ENCODE measurements at places on chromosomes 16 and 17.

DNA sequence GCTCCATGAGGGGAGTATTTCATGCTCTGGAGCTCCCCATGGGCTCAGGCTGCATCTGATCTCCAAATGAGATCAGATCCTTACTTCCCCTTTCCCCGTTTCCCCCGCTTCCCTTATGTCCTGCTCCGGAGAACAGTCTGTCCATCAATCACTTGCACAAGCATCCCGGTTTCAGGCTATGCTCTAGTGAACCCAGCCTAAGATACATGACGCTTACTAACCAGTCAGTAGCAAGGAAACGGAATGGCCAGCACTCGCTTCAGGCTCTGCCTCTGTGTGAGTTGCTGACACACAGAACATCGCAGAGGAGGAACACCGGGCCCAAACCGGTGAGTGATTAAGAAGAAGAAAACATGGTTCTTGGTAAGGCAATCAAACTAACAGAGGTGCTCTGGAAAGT is 9.4 kb upstream of the ATP5MC1 start:
- no peak for DNase-seq

DNA sequence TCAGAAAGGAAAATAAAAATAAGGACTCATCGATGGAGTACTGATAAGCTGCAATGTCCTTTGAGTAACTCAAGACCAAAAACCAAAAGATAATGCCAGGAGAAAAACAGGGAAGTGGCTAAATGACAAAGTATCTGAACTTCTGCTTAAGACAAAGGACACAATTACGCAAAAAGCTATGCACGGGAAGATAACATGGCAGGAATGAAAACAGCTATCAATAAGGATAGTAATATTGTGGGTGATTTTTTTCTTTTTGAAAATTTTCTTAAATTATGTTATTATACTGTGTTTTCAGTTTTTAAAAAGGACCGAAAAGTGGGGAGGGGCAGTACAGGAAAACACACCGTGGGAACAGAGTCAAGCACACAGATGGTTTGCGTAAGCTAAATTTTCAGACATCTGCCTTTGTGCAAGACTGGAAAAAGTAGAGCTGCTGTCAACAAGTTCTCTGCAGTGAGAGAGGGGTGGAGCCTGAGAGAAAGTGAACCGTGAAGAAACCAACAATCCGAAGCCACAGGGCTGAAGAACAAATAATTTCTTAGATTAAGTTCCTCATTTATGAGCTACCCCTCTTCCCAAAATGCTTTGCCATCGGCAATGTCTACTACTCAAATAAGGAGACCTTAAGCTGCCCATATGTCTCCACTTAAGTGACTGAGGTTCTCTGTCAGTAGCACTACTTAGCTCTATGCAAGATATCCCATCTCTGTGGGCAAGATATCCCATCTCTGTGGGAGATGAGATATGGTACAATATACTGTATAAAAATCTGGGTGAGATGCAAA is 99.9 kb upstream of the CORO6 start:
- DNase-seq, result no peak

DNA sequence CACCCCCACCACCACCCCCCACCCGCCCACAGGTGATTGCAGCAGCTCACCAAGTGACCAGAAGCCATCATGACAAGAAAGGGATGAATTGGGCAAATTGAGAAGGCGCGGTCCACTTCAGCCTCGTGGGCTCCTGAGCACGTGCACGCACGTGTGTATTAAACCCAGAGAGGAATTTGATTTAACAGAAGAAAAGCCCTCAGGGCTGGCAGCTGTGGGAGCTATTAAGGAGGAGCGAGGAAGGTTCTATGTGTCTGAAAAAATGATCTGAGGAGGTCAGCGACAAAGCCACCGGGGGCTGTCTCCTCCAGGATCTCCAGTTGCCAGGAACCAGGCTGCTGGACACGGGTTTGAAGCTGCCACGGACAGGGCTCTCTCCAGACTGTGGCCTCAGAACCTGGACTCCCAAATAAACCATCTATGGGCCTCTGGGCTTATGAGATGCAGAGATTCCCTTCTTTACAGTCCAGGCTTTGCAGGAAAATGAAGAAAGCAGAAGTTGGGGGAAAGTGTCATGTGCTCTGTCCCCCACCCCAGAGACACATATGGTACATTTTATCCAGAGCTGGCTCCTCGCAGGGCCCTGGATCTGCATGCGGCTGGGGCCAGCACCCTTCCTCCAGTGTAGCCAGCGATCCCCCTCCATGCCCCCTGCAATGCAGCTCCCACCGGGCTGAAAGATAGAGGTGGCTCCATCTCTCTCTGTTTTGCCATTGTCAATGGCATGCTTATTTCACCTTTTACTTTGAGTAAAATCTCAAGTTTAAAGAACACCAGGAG is 219.7 kb upstream of the RPL38 start:
- DNase-seq, result no peak

DNA sequence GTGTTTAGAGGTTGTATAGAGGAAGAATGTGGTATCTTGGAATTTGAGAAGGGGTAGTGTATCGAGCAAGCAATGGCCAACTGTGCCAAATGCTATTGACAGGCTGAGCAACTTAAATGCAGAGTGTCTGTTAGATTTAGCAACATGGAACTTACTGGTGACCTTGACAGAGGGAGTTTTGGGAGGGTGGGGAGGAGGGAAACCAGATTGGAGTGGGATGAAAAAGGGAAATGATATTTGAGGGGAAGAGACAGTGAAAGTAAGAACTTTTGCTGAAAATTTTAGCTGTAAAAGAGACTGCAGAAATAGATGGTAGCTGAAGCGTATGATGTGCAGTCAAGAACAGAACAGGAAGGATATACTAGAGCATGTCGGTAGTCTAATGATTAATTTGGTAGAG is 1.1 kb downstream of the LRRC36 start:
- DNase-seq, result no peak

DNA sequence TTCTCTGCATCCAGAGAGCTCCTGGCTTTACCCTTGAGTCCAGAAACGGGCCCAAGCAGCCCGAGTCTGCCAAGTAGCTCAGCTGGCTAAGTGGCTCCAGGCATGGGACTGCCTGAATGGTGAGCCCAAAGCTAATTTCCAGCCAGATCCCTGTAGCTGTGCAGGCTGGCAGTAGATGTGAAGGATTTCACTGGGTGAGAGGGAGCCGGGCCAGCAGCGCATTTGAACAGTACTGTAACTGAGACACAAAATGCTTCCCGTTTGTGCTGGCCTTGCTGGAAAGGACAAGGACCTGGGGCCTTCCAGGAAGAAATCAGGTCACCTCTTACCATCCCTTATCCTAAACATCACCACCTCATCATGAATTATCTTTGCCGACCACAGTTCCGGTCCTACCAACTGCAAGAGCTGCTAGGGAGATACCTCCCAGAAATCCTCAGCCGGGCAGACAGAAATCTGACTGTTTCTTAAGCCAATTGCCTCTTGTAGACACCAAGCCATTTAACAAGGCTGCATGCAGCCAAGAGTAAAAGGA is 3.7 kb downstream of the TIMP2 start:
- no peak for DNase-seq

GRCh38 chr16:52492789-52493357 is 54.1 kb downstream of the TOX3 start:
- DNase-seq, result no peak

GRCh38 chr17:67322042-67322787 is 44.2 kb downstream of the PSMD12 start:
- DNase-seq, result peak; percentile 82

DNA sequence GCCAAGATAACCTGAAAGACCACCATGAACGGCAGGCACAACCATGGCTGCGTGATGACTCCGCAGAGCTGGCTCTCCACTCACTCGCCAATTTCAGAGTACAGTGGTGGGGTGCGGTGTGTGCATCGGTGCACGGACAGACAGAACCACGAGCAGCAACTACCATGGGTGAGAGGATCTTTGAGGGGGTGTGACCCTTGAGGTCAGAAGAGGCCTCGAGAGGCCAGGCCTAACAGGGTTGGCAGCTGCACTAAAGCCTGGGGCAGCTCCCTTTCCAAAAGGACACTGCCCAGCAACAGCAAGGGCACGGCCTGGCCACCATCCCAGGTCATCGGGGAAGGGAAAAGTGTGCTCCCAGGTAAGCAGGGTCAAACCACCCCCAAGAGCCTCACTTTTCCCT is 1.9 kb upstream of the ECI1 start:
- DNase-seq, result no peak

- no peak for DNase-seq
Observed at GRCh38 chr17:57999496-58000017, 7.5 kb downstream of the SRSF1 start.

DNA sequence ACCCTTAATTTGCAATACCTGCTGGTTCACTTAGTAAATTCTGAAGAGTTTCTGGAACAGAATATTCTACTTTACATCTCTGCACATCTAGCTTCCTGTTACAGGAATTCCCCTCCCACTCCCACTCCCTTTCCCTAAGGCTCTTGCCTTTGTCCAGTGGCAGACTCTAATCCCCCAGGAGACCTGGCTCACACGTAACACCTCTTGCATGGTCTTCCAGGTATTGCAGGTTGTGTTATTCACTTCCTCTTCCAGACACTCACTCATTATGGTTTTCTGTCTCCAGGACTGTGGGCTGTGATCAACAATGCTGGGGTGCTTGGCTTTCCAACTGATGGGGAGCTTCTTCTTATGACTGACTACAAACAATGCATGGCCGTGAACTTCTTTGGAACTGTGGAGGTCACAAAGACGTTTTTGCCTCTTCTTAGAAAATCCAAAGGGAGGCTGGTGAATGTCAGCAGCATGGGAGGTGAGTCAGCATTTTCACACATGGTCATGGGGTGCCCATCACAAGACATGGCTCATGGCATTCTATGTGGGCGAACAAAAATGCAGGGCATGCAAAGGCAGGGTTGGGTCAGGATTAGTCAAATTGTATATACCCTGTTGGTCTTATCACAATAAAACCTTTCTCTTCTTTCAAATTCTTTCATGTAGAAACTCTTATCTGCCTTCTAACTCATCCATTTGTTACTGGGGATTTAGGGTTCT is 35.8 kb downstream of the HSD17B2 start:
- no peak for DNase-seq

DNA sequence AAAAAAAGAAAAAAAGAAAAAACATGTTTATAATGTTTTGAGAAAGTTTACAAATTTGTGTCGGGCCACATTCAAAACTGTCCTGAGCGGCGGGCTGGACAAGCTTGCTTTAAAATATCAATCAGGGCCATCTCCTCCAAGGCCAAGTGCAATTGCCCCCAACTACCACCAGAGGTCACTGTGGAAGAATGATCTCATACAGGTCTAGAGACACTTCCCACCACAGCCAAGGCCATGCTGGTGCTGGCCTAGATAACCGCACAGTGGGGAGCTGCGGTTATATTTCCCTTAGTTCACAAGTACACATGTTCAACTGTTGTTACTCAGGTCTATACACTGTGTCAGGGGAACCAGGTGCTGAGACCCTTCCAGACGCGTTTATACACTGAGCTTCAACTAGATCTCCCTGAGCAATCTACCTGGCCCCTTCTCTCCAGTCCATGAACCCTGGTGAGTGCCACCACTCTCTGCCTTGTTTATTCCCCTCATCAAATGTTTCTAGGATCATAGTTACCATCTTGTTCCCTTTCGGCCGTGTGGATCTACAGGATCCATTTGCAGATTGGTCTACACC is 83.8 kb upstream of the CCL2 start:
- peak; percentile 81 for DNase-seq

DNA sequence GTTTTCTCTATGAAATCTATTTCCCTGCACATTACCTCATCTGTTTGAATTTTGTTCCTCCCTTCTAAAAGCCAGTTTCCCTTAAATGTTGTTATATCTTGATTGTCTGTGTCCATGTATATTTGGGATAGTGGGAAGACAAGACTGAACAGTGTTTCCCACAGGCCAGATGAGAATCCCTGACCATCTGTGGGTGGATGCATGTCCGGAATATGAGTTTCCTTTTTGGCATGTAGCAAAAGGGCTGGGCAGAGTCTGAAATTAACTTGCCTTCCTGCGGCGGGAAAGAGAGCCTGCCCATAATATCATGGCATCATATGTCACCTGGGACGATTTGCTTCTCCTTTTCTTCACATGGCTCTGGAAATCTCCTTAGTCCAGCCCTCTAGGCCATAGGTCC is 385.8 kb upstream of the MAF start:
- no peak for DNase-seq

DNA sequence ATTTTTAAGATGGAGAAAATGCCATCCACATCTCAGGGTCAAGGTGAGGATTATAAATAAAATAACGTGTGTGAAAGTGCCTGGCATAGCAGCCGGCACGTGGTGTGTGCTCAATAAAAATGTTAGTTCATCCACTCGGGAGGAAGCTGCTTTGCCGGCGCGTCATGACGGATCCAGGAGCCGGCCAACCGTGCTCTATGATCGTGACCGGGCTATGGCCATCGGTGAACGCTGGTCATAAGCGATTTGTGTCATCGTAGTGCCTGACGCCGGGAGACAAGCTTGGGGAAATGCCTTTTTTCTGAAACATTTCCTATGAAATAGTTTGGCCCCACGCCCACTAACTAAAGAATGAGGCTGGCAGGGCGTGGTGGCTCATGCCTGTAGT is 74.0 kb downstream of the CMC2 start:
- DNase-seq, result no peak

- peak; percentile 97 for DNase-seq
Observed at GRCh38 chr17:61416540-61417363, 17.1 kb downstream of the TBX2 start.

DNA sequence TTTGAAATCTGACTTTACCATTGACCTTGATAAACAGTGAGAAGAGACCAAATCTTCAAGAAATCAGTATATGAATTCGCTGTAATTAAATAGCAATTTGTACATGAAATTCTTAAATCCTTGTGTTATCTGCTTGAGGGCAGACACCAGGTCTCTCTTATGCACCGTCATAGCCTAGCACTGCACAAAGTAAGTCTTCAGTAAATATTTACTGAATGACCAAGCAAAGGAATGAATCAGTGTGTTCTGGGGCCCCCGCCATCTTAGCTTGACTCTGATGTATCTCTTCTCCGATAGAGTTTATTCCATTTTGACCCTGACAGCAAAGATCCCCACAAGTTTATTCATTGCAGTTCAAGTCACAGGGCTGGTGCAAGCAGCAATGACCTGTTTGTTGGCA is 328.0 kb downstream of the TMEM114 start:
- DNase-seq, result no peak

GRCh38 chr17:38693700-38694329 is 11.3 kb upstream of the MLLT6 start:
- DNase-seq, result no peak

GRCh38 chr16:10997485-10997884 is 53.1 kb downstream of the CLEC16A start:
- no peak for DNase-seq

GRCh38 chr16:57607676-57608461 is 20.6 kb upstream of the ADGRG1 start:
- no peak for DNase-seq

GRCh38 chr17:81049973-81050551 is 15.1 kb downstream of the BAIAP2 start:
- DNase-seq, result peak; percentile 77

- peak; percentile 59 for DNase-seq
Observed at GRCh38 chr17:63950940-63951907, 19.1 kb upstream of the CD79B start.
